Memory B cell (primary cell): ENCODE measurements at places on chromosomes 11 and 22.

GRCh38 chr11:110971140-110971539 is 258.9 kb upstream of the ARHGAP20 start:
- H3K27me3 ChIP-seq: peaks cover 4% of the 10 kb centered on the region
- H3K4me3 ChIP-seq: no peak overlapping the region
- no peak overlapping the region for H3K27ac ChIP-seq
- no peak for DNase-seq

- peaks cover 24% of the 10 kb centered on the region for H3K4me1 ChIP-seq
- peaks cover 2% of the 10 kb centered on the region for H3K36me3 ChIP-seq
- H3K27ac ChIP-seq: peak overlapping the region; percentile 3
Observed at GRCh38 chr11:43315966-43316365, 4.2 kb downstream of the API5 start.

DNA sequence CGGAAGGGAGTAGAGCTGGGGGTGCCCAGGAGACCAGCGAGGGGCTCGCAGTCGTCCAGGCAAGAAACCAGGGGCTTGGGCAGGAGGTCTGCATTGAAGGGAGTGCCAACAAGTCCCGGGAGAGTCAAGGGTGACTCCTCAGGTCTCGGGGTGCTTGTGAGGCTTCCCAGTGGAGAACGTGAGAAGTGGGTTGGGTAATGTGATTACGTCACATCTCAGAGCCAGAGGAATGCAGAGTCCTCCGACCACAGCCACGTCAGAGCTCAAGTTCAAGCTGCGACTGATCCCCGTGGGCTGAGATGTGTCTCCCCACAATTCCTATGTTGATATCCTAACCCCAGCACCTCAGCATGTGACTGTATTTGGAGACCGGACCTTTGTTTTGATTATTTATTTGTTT is 89.7 kb upstream of the SHANK2 start:
- no peaks in the 10 kb centered on the region for H3K4me1 ChIP-seq
- peaks cover 22% of the 10 kb centered on the region for H3K27me3 ChIP-seq
- H3K4me3 ChIP-seq: no peak overlapping the region
- H3K36me3 ChIP-seq: peaks cover 2% of the 10 kb centered on the region
- no peak for DNase-seq
- no peak overlapping the region for H3K27ac ChIP-seq

- no peak for DNase-seq
- H3K27me3 ChIP-seq: peaks cover 7% of the 10 kb centered on the region
- no peak overlapping the region for H3K4me3 ChIP-seq
- no peaks in the 10 kb centered on the region for H3K36me3 ChIP-seq
- H3K27ac ChIP-seq: no peak overlapping the region
- H3K4me1 ChIP-seq: no peaks in the 10 kb centered on the region
Observed at GRCh38 chr22:18976197-18976751, 40.2 kb upstream of the PRODH start.

GRCh38 chr22:45496451-45496941 is 6.2 kb upstream of the FBLN1 start:
- no peaks in the 10 kb centered on the region for H3K4me1 ChIP-seq
- no peak overlapping the region for H3K27ac ChIP-seq
- DNase-seq: no peak
- H3K4me3 ChIP-seq: no peak overlapping the region
- H3K27me3 ChIP-seq: peaks cover 18% of the 10 kb centered on the region
- no peaks in the 10 kb centered on the region for H3K36me3 ChIP-seq

DNA sequence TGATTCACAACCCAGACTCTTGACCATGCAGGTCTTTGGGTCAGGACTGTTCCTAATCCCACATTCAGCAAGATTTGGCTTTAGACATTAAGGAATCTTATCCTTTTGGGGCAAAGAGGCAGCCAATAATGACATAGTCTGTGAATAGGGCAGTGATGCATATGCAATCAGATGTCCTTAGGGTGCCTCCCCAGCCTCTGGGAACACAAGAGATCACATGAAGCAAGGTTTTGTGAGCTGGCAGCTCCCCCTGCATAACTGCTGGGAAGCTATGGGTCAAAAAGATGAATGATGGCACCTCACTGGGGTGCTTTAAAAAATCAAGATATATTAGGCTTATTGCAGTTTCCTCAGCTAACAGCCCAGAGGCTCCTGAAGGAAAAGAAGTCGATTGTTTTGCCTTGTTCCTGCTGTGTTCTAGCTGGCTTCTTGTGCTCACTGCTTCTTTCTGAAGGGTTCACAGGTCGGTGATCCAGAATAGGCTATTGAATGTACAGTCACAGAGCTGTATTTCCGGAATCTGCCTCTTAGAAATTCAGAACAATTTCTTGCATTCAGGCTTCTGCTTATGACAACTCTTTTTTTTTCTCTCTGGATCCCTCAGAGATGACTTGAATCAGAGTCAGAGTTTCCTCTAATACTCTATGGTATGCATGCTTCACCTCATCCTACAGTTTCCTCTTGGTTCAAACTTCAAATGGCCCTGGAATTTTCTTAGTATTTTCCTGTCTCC is 31.7 kb downstream of the INSC start:
- no peaks in the 10 kb centered on the region for H3K36me3 ChIP-seq
- H3K27me3 ChIP-seq: no peaks in the 10 kb centered on the region
- H3K4me1 ChIP-seq: peaks cover 18% of the 10 kb centered on the region
- DNase-seq: no peak

DNA sequence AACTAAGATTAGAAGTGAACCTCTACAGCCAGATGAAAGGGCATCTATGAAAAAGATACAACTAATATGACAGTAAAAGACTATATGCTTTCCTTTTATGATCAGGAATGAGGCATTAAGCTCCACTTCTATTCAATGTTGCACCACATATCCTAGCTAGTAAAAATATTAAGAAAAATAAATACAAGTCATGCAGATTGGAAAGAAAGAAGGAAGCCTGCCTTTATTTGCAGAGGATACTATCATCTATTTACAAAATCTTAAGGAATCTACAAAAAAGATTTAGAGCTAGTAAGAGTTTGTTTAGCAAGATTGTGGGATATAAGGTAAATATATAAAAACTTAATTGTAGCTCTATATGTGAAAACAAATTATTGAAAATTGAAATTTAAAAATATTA is 308.8 kb downstream of the DYNC2H1 start:
- no peak for DNase-seq
- H3K36me3 ChIP-seq: peaks cover 2% of the 10 kb centered on the region
- no peak overlapping the region for H3K27ac ChIP-seq
- H3K4me3 ChIP-seq: no peak overlapping the region

GRCh38 chr11:129143335-129143734 is 48.8 kb downstream of the ARHGAP32 start:
- no peak for DNase-seq
- no peak overlapping the region for H3K4me3 ChIP-seq
- H3K36me3 ChIP-seq: no peaks in the 10 kb centered on the region
- H3K27me3 ChIP-seq: no peaks in the 10 kb centered on the region

- H3K27ac ChIP-seq: no peak overlapping the region
- H3K4me1 ChIP-seq: no peaks in the 10 kb centered on the region
- no peak for DNase-seq
- H3K27me3 ChIP-seq: no peaks in the 10 kb centered on the region
Observed at GRCh38 chr11:40235841-40236240, 1223.6 kb downstream of the LRRC4C start.

- no peaks in the 10 kb centered on the region for H3K36me3 ChIP-seq
- H3K4me3 ChIP-seq: no peak overlapping the region
- no peak for DNase-seq
- no peaks in the 10 kb centered on the region for H3K4me1 ChIP-seq
- H3K27ac ChIP-seq: no peak overlapping the region
Observed at GRCh38 chr11:50182486-50182885, 149.8 kb downstream of the OR4C45 start.

- no peak overlapping the region for H3K4me3 ChIP-seq
- peaks cover 17% of the 10 kb centered on the region for H3K27me3 ChIP-seq
- DNase-seq: no peak
- no peak overlapping the region for H3K27ac ChIP-seq
- no peaks in the 10 kb centered on the region for H3K4me1 ChIP-seq
Observed at GRCh38 chr11:57899378-57899777, 124.3 kb upstream of the OR9Q1 start.

- no peaks in the 10 kb centered on the region for H3K36me3 ChIP-seq
- no peak overlapping the region for H3K27ac ChIP-seq
- no peak overlapping the region for H3K4me3 ChIP-seq
- H3K4me1 ChIP-seq: peaks cover 2% of the 10 kb centered on the region
Observed at GRCh38 chr11:62324731-62325556, 12.3 kb upstream of the ASRGL1 start.

GRCh38 chr11:14001597-14001996 is 39.1 kb downstream of the SPON1 start:
- H3K4me1 ChIP-seq: no peaks in the 10 kb centered on the region
- no peak overlapping the region for H3K27ac ChIP-seq
- DNase-seq: no peak

DNA sequence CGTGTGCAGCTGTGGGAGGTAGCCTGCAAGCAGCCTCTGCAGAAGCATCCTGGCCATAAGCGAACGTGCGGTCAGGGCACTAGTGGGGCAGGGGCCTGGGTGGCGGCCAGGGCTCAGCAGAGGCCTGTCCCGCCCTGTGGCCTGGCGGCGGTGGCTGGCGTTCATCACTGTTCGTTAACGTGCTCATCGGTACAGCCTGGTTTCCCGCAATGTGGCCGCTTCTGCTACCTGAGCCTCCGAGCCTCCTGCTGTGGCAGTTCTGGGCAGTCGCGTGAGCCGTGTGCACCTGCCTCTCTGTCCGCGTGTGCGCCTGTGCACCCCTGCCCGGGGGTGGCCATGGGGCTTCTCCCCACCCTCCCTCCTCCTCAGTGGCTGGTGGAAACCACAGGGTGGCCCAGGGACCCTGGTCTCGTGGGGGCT is 117.9 kb downstream of the KCNQ1OT1 start:
- DNase-seq: no peak
- H3K36me3 ChIP-seq: peaks cover 4% of the 10 kb centered on the region
- H3K4me1 ChIP-seq: no peaks in the 10 kb centered on the region

GRCh38 chr11:65424205-65425104 is 1.9 kb downstream of the NEAT1 start:
- peaks cover 17% of the 10 kb centered on the region for H3K36me3 ChIP-seq
- peak overlapping the region; percentile 100 for H3K27ac ChIP-seq
- H3K4me3 ChIP-seq: peak overlapping the region; percentile 94
- no peaks in the 10 kb centered on the region for H3K27me3 ChIP-seq
- DNase-seq: no peak
- H3K4me1 ChIP-seq: peaks cover 67% of the 10 kb centered on the region

DNA sequence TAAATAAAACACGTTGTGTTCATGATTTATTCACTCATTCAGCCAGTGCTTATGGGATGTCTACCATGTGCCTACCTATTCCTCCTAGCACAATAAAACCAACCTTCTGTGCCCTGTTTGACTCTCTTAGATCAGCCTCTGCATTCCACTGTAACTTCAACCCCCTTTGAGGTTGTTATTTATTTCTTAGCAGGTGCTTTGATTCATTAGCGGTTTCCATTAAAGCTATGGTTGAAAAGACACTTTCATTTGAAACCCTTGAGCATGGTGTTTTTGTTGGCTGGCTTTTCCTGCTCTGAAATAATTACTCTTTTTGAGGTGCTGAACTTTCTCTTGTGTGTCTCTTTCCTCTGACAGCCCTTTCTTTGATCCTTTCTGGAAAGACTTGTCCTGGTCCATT is 570.6 kb upstream of the LARGE1 start:
- peaks cover 3% of the 10 kb centered on the region for H3K27me3 ChIP-seq
- no peaks in the 10 kb centered on the region for H3K36me3 ChIP-seq
- no peaks in the 10 kb centered on the region for H3K4me1 ChIP-seq
- H3K27ac ChIP-seq: no peak overlapping the region
- no peak overlapping the region for H3K4me3 ChIP-seq
- no peak for DNase-seq

DNA sequence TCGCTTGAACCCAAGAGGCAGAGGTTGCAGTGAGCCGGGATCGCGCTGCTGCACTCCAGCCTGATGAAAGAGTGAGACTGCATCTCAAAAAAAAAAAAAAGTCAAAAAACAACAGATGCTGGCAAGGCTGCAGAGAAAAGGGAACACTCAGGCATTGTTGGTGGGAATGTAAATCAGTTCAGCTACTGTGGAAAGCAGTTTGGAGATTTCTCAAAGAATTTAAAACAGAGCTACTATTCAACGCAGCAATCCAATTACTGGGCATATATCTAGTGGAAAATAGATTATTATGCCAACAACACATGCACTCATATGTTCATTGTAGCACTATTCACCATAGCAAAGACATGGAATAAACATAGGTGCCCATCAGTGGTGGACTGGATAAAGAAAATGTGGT is 89.7 kb downstream of the EFCAB6 start:
- no peak overlapping the region for H3K4me3 ChIP-seq
- peaks cover 4% of the 10 kb centered on the region for H3K4me1 ChIP-seq
- DNase-seq: no peak
- no peaks in the 10 kb centered on the region for H3K36me3 ChIP-seq
- H3K27ac ChIP-seq: no peak overlapping the region
- peaks cover 3% of the 10 kb centered on the region for H3K27me3 ChIP-seq

DNA sequence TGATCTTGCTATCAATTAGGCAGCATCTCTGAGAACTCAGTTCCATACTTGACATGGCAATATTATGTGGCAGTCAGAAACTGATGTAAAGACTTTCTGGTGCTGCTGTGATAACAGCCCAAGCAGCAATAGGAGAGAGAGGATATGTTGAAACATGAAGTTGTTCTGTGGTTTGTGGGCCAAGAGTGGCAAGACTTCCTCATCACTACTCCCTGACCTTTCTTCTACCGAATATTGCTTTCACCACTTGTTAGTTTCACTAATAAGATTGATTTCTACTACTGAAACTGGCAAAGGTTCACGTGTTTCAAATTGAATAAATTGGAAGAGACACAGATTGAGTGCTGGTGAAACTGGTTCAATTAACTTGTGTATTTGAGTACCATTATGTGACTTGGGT is 852.6 kb upstream of the RAG2 start:
- H3K4me3 ChIP-seq: no peak overlapping the region
- DNase-seq: no peak
- H3K27me3 ChIP-seq: no peaks in the 10 kb centered on the region
- H3K36me3 ChIP-seq: no peaks in the 10 kb centered on the region
- no peaks in the 10 kb centered on the region for H3K4me1 ChIP-seq
- H3K27ac ChIP-seq: no peak overlapping the region

GRCh38 chr11:108872781-108873291 is 208.0 kb downstream of the DDX10 start:
- no peaks in the 10 kb centered on the region for H3K36me3 ChIP-seq
- no peaks in the 10 kb centered on the region for H3K27me3 ChIP-seq
- no peak for DNase-seq
- H3K4me3 ChIP-seq: no peak overlapping the region
- no peak overlapping the region for H3K27ac ChIP-seq
- no peaks in the 10 kb centered on the region for H3K4me1 ChIP-seq

DNA sequence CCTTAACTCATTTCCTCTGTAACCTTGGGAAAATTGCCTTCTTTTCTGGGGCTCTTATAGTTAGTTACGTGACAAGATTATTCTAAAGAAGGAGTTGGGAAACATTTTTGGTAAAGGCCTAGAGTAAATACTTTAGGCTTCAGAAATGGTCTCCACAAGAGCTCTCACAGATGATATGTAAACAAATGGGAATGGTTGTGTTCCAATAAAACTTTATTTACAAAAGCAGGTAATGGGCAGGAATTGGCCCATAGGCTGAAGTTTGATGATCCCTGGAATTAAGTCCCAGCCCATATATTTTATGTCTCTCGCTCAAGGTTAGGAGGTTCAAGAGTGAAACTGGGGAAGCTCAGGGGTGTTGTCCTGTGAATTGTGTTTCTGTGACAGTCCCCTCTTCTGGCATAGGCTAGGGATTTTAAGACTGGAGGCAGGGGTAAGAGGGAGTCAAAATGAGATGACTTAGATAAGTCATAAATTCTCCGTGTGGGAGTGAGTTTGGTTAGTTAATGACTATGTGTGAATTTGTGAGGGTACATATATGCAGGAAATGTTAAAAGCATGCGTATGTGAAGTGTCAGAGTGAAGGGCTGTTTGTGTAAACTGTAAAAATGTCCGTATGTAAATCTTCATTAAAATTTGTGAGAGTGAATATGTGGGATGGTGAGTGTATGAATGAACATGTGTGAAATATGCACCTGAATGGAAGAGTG is 7.4 kb upstream of the OR52B4 start:
- H3K4me1 ChIP-seq: no peaks in the 10 kb centered on the region
- H3K36me3 ChIP-seq: no peaks in the 10 kb centered on the region
- H3K27me3 ChIP-seq: peaks cover 1% of the 10 kb centered on the region
- no peak for DNase-seq
- no peak overlapping the region for H3K4me3 ChIP-seq
- no peak overlapping the region for H3K27ac ChIP-seq
